Myocyte (in vitro differentiated cells): ENCODE measurements at places on chromosomes 11 and 22.

- DNase-seq, result no peak
Measured at GRCh38 chr11:70510106-70510505, 111.8 kb downstream of the CTTN start.

DNA sequence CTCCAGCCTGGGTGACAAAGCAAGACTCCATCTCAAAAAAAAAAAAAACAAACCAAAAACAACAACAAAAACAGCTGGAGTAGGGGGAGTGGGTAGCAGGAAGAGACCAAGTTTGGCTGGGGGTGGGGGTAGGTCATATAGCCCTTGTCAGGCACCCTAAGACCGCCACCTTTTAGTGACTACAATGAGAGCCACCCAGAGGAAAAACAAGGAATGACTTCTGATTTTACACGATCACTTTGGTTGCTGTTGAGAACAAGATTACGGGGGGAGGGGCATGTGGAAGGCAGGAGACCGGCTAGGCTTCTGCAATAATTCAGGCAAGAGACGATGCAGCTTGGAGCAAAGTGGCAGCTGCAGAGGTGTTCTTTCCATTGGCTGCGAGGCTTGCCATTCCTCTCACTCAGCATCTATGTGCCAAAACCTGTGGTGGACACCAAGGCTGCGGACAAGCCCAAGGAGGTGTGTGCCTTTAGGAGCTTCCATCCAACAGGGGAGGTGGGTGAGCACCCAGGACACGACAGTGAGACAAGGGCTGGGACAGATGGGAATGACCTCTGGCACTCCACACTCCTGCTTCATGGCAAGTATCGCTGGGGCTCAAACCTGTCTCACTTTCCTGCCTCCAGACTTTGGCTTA, 1.7 kb downstream of the RPS19BP1 start:
- DNase-seq, result no peak

- DNase-seq, result no peak
Measured at GRCh38 chr11:88213406-88213805, 38.2 kb upstream of the RAB38 start.

GRCh38 chr22:36701965-36702621, 1.5 kb downstream of the CACNG2 start:
- no peak for DNase-seq

- DNase-seq, result no peak
Measured at GRCh38 chr22:44535362-44536095, 37.5 kb upstream of the RTL6 start.

DNA sequence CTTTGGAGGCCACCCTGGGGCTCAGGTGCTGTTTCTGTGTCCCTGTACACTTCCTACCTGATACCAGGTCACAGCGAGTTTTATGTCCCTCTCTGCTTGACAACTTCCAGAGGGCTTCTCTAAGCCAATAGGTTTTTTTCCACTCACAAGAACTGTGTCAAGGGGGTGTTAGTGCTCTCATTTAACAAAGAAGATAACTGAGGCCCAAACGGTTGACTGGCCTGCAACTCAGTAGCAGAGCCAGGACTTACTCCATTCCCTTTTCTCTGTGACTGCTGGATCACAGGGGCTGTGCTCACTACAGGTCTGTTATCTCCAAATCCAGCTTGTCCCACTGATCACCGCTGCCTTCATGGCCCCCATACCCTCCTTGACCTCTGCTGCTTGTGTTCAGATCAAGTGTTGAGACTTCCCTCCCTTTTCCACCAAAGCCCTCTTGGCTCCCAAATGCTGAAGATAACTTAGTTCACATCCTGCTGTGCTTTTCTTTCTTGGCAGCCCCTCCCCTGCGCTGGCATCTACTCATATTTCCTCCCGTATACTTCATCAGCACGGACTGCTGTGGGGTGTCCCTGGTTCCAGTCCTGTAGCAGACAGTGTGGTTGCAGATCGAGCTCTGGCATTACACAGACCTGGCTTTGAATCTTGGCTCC, 41.3 kb downstream of the POU2F3 start:
- DNase-seq, result no peak
